ENCODE measurements at places on chromosomes 1 and 21.

- DNase-seq, result no peak
Observed at GRCh38 chr21:45954261-45954660, 27.3 kb upstream of the COL6A1 start.

- no peak for DNase-seq
Observed at GRCh38 chr1:30250338-30250983, 472.9 kb downstream of the MATN1 start.

- DNase-seq, result no peak
Observed at GRCh38 chr21:32803651-32804050, 32.1 kb upstream of the PAXBP1 start.

DNA sequence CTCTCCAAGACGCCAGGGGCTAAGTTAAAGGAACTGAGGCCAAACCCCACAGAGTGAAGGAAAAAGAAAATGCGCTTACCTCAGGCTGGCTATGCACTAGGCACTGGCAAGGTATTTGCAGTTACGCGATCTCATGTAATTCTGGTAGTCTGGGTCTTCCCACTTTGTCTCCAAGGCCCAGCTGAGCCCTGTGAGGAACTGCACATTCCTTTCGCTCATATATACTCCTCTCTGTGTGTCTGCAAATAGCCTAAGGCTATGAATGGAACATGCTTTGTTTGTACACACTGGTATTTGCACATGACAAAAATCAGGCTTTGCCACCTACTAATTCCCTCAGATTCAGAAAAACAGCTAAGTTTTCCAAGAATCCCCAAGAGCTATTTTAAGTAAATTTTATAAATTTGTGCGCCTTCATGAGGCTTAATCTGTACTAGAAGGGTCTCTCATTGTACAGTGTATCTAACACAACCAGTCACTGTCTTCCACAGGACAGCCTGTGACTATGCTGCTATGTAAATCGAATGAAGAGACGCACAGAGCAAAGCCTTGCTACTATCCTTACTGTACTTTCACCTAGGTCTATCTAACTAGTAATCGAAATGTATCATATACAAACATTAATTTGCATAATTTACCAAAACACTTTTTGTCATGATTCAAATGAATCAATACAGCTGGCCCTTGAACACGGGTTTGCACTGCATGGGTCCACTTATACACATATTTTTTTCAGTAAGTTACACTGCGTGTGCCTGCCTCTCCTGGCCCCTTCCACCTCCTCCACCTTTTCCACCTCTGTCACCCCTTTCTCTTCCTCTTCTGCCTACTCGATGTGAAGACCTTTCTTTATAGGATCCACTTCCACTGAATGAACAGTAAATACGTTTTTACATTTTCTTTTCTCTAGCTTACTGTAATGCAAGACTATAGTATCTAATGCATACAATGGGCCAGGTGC lies 87.0 kb downstream of the SIPA1L2 start:
- no peak for DNase-seq

DNA sequence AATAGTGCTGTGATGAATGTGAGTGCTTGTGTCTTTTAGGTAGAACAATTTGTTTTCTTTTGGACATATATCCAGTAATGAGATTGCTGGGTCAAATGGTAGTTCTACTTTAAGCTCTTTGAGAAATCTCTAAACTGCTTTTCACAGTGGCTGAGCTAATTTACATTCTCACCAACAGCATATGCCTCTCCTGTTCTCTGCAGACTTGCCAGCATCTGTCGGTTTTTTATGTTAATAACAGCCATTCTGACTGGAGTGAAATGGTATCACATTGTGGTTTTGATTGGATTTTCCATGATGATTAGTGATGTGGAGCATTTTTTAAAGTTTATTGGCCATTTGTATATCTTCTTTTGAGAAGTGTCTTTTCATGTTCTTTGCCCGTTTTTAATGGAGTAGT lies 647.3 kb upstream of the ADAMTS5 start:
- DNase-seq, result no peak

GRCh38 chr1:162422662-162423375 lies 10.9 kb upstream of the SH2D1B start:
- DNase-seq, result no peak

DNA sequence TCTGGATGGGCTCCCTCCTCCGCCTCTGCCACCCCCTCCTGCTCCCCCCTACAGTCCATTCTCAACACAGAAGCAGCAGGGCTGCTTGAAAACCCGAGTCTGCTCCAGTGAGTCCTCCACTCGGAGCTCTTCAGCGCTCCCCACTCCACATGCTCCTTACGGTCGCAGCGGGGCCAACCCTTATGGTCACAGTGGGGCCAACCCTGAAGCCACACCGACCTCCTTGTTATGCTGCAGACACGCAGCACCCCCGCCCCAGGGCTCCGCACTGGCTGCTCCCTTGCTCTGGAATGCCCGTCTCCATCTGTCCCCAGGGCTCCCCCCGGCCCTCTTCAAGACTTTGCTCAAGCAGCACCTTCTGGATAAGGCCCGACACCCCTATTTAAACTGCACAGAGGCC lies 22.6 kb downstream of the GPR157 start:
- no peak for DNase-seq

DNA sequence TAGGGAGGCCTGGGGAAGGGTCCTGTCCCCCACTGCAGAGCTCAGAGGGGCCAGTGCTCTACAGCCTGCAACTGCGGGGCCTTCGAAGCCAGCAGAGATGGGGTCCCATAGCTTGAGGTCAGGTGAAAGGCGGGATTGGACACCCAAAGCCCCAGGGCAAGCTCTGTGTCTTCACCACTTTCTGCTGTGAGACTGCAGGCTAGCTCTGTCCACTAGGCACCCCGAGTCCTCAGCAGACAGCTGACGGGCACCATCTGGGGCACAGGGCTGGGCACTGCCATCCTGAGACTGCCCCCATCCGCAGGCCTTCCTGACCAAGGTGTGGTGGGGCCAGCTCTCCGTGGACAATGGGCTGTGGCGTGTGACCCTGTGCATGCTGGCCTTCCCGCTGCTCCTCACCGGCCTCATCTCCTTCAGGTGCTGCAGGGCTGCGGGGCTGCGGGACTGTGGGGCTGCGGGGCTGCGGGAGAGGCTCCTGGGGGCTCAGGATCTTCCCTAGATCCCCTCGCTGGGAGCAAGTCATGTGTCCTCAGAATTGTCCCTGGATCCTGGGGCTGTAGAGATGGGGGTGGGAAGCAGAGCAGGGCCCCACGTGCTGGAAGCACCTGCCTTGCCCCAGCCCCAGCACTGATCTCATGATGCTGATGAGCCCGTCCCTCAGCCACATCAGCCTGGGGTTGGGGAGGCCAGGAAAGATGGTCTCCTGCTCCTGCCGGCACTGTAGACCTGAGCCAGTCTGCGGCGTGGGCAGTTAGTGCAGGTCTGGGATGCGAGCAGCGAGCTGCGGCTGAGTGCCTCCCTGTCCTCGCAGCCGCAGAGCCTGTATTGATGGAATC lies 46.8 kb downstream of the TRPM2 start:
- DNase-seq, result no peak

DNA sequence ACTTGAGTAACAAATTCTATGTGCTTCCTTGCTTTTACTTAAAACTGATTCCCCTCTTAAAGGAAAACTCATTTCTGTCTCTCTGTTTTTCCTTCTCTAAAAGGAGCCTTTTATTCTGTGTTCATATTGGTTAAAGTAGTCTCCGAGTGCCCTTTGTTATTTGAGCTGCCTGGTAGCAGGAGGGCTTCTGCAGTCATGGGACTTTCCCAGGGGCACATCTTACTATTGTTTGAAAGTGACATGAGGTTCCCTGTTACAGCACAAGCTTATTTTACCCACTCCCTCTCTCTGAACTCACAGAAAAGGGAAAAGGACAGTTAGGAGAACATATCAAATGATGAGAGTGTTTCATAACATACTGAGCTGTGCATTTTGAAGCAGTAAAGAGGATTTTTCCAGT lies 58.1 kb upstream of the ANGPTL1 start:
- no peak for DNase-seq

GRCh38 chr1:180152588-180152987 lies 2.1 kb upstream of the QSOX1 start:
- no peak for DNase-seq

DNA sequence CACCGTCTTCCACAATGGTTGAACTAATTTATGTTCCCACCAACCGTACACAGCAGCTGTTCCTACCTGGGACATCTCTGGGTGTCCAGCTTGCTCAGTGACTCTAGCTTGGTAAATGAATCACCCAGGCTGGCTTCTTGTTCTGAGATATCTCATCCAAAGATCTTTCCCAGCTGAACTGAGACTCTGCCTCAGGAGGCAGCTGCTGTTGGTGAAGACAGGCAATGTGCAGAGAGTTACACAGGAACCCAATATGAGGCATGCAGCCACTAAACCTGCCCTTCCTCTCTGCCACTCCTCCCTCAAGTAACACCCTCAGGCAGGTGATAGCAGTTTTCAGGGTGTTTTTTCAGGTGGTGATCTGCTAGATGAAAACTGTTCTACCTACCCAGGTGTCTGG lies 14.0 kb upstream of the FOXO6 start:
- no peak for DNase-seq

- no peak for DNase-seq
Observed at GRCh38 chr1:29634324-29634723, 398.0 kb downstream of the PTPRU start.

- DNase-seq, result no peak
Observed at GRCh38 chr1:91450260-91450659, 45.6 kb upstream of the HFM1 start.

- no peak for DNase-seq
Observed at GRCh38 chr21:28769683-28770082, 223.0 kb downstream of the LTN1 start.

GRCh38 chr1:105874621-105875020 lies 1181.9 kb upstream of the PRMT6 start:
- DNase-seq, result no peak

- no peak for DNase-seq
Observed at GRCh38 chr1:63143482-63143881, 178.9 kb upstream of the FOXD3 start.

- no peak for DNase-seq
Observed at GRCh38 chr1:170073893-170074249, 624 bp downstream of the KIFAP3 start.

GRCh38 chr1:1309251-1310108 lies 1.1 kb downstream of the PUSL1 start:
- no peak for DNase-seq

- no peak for DNase-seq
Observed at GRCh38 chr1:205088341-205088740, 4.1 kb upstream of the TMEM81 start.

- DNase-seq, result no peak
Observed at GRCh38 chr1:91101328-91101727, 79.5 kb upstream of the ZNF644 start.

- DNase-seq, result no peak
Observed at GRCh38 chr1:155725142-155725541, 36.3 kb downstream of the DAP3 start.

DNA sequence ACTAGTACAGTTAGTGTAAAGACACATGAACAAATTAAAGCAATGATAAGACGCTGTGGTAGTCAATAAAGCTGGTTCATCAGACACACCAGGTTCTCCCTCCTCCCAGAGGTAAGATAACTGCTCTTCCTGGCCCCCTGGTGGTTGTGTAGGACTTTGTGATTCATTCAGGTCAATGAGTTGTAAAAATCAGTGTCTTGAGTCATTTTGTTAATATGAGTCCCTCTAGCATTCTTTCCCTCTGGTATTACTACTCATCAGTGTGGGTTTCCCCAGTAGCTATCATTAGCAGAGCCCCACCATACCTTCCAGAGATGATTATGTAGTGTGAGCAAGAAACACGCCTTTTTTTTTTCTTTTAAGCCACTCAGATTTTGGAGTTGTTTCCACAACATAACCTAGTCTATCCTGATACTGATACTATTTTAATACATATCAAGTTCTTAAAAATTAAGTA lies 3.6 kb upstream of the SETDB1 start:
- peak; percentile 58 for DNase-seq

DNA sequence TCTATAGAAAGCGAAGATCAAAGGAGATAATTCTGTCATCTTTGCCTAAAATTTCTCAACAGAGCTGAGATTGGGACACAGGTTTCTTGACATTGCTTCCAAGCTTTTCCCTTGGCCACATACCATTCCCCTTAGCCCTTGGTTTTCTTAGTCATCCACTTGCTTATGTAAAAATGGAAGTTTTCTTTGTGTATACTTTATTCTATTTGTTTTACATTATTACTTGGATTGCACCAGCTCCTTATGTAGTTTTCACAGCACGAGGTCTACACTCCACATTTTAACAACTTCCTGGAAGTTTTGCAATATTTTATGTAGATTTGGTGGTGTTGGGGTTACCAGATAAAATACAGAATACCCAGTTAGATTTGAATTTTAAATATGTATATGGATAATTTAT lies 129.8 kb downstream of the PLA2G4A start:
- DNase-seq, result no peak

GRCh38 chr1:178039891-178040290 lies 54.0 kb upstream of the RASAL2 start:
- no peak for DNase-seq

GRCh38 chr1:100346387-100346786 lies 5.9 kb upstream of the CDC14A start:
- DNase-seq, result no peak

DNA sequence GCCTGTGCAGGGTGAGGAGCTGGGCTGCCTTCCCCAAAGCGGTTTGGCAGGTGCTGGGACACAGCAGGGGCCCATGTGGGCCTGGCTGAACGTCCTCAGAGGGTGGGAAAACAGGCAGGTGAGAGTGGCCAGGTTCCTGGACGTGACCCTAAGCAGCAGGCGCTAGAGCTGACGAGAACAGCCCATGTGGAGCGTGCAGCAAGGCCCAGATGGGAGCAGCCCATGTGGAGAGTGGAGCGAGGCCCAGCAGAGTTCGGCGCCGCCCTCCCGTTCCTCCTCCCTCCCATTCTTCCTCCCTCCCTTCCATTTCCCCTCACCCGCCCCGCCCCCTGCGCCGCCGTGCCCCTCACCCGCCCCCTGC lies 314.4 kb upstream of the VAMP3 start:
- no peak for DNase-seq

- peak; percentile 77 for DNase-seq
Observed at GRCh38 chr1:196608390-196609369, at the start of gene KCNT2. KCNT2 (minus strand) TSS chr1:196608440; CDS start chr1:196608309, 131 bp downstream.

- no peak for DNase-seq
Observed at GRCh38 chr1:88474555-88475304, 209.3 kb upstream of the PKN2 start.

DNA sequence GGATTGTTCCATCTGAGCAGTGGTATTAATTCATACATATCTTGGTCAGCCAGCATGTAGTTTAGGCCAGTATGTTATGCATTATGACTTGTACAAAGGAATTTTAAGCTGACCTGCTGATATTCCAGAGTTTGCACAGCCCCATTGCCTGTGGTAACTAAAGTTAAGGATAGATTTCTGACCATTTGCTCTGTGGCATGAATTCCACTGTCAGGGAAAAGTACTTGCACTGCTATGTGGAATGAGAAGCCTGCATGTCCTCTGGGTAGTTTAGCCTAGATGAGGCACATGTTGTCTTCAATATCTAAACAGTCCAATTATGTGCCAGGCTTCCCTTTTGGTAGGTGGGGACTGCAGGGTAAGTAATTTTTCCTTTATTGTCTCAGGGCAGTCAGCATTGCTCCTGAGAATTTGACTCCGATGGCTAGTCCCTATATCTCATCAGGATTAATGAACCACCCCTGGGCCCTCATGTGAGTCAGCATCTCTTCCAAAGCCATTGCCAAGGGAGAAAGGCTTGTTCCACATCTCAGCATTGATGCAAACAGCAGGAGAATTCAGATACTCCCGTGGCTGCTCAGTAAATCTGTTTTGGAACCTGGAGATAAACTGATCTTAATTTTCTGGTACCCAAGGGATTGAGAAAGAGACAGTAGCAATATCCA lies 30.2 kb downstream of the NEK7 start:
- DNase-seq, result no peak

GRCh38 chr1:117930484-117930883 lies 945 bp downstream of the WDR3 start:
- DNase-seq, result no peak
